ENCODE measurements at places on chromosomes 7 and 10.
A peak's percentile ranks its signal among the peaks of the same experiment; 100 is the strongest.

GRCh38 chr10:117255835-117256460, 15.0 kb downstream of the SLC18A2 start:
- no peak for DNase-seq

GRCh38 chr10:51397695-51398094, 301.7 kb downstream of the CSTF2T start:
- DNase-seq = no peak

DNA sequence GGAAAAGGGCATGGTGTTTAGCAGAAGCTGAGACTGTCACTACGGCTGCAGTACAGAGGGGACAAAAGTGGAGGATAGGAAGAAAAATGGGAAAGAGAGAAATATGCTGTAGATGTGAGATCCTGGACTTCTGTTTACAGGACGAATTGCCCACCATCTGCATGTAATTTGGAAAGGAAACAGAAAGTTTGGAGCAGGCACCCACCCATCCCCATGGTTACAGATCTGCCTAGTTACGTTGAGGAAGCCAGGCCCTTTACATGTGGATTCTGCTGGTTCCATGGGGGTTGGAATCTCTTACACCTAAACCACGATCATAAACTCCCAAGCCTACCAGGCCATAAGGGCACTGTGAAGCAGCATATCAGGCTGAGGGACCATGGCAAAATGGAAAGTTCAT, 84.3 kb downstream of the WDFY4 start:
- DNase-seq = no peak

- DNase-seq = no peak
These were observed 268.4 kb downstream of the CXCL12 start for GRCh38 chr10:44116474-44116873.

DNA sequence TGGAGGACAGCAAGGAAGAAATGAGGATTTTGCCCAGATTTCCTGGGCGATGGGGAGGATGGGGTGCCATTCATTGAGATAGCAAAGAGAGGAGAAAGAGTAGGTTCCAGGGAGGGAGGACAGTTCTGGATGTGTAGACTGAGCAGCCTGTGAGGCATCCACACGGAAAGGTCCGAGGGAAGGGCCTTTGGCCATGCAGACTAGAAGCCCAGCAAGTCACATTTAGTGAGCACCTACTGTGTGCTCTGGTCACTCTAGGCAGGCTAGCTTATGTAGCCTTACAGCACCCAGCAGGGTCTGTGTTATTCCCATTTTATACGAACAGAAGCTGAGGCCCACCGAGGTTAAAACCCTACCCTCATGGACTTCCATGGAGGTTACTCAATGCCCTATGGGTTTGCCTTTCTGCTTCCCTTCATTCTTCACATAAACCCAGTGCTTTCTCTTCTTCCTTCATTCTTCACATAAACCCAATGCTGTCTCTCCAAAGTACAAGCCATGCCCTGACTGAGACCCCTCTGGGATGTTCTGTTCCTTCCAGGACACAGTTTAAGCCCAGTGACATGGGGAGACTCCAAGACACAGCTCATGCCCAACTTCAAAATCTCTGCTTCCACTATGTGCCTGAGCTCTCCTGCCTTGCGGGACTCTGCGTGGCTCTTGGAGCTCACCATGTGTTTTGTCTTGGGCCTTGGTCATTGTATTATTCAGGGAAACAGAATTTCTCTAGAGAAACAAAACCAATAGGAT, 13.7 kb downstream of the IL2RA start:
- no peak for DNase-seq

GRCh38 chr7:5452937-5453540, 29.4 kb upstream of the TNRC18 start:
- no peak for DNase-seq

- DNase-seq = no peak
These were observed 224.1 kb downstream of the GLI3 start for GRCh38 chr7:42012786-42013360.

DNA sequence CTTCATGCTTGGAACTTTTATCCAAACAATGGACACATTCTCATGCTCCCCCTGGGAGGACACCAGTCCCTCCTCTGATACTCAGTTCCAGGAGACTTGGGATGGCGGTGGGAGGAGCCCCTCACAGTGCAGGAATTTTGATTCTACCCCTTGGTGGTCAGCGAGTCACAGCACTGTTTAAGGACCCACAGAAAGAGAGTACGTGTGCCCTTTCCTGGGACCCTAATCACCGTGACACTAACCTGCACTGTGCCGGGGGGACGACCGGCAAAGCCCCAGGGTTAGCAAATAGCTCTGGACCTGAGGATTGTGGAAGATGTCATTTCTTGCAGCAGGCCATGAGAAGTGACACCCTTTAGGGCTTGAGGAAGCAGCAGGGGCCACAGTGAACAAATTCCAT, 10.4 kb downstream of the AFAP1L2 start:
- no peak for DNase-seq

DNA sequence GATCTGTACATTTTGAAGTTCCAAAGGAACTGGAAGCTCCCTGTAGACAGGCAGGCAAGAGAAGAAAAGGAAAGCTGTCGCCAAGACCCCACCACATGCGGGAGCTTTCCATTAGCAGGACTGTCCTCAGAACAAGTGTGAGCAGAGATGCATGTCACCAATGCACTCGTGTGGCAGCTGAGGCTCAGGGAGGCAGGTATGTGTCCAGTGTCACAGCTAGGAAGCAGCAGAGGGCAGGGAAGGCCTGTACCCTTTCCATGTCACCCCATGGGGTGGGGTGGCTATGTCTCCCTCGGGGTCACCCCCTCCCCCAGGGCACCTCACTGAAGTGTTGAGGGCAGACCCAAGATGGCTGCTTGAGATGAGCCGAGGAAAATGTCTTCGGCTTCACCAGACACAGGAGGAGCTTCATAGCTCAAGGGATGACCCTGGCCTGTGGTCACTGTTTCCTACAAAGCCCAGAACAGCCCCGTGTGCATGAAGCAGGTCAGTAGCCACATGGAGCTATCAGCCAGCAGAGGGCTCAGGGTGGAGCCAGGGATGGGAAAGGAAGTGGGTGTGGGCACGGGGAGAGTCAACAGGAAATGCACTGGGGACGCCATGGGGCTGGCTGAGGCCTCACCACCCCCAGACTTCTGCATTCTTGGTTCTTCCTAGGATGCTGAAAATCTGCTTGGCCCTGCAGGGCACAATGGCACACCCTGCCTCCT, 96.6 kb downstream of the FAM53B start:
- peak; percentile 49 for DNase-seq

GRCh38 chr7:21883069-21883468, 62.6 kb downstream of the CDCA7L start:
- DNase-seq = no peak

DNA sequence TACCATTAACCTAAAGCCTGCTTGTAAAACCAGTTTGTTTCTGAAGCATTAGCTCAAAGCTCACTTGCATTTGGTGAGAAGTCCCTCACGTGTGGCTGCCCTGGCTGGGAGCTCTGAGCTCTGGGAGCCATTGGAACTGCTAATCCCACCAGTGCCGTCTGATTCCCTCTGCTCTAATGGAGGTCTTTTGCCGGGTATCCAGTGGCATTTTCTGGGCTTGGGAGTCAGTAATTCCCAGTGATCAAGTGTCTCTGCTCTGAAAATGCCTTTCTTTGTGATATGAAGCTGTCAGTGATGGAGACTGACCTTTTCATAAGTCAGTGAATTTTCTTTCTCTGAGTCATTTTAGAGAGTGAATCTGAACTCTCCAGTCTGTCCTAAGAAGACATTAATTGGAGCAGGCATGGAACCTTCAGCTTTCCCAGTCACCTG, 36.9 kb upstream of the FAM20C start:
- DNase-seq = no peak

- DNase-seq = no peak
These were observed 211.8 kb downstream of the FRMD4A start for GRCh38 chr10:14118953-14119352.

DNA sequence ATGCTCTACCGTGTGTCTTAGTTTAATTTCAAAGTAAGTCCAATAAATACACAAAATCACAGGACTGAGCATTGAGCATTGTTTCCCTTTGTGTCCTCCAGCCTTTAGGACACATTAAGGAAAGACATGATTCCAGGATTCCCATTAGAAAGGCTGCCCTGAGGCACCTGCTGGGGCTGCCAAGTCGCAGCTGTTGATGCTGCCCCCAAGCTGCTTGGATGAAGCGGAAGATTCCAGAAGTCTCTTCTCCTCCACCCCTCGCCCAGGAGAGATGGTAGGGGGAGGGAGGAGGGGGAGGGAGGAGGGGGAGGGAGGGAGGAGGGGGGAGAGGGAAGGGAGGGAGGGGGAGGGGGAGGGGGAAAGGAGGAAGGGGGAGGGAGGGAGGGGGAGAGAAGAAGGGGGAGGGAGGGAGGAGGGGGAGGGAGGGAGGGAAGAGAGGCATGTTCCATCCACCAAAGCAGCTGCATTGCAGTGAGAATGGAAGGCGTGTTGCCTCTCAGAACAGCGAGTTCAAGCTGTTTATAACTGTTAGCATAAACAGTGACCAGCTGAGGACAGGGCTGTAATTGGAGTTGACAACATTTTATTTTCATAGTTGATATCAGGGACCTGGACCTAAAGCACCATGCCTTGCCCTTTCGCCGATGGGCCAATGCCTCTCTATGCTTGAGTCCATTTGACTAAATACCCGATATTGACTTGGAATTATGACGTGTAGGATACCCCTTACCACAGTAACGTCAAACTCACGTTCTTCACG, 67.3 kb downstream of the DIP2C start:
- no peak for DNase-seq

DNA sequence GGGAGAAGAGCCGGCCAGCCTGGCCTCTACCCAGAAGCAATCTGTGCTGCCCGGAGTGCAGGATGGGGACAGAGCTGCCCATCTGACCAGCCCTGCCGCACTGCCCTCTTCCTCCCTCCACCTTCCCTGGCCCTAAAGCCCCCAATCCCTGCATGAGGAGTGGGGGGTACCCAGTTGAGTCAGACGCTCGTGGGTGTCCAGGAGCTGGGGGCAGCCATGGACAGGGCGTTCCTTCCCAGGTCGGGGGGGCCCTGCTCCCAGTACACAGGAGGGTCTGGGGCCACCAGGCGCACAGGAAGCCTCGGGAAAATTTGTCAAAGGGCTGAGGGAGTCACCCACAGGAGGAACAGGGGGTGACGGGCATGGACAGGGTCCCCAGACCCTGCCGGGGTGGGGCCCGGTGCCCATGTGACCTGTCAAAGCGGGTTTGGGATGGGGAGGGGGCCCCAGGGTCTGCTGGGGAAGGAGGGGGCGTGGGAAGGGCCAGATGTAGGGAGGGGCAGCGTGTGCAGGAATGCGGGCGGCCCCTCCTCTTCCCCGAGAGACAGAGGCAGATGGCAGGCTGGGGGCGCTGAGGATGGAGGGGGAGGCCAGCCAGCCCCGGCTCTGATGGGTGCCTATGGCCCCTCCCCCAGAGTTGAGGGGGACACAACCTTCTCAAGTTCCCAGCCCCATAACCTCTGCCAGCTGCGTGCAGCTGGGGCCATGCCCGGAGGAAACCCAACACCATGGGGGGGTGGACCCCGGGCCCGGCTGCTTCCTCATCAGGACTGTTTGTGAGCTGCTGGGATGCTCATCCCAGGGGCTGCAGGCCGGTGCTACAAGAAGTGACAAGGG, 21.5 kb upstream of the GRIFIN start:
- no peak for DNase-seq

DNA sequence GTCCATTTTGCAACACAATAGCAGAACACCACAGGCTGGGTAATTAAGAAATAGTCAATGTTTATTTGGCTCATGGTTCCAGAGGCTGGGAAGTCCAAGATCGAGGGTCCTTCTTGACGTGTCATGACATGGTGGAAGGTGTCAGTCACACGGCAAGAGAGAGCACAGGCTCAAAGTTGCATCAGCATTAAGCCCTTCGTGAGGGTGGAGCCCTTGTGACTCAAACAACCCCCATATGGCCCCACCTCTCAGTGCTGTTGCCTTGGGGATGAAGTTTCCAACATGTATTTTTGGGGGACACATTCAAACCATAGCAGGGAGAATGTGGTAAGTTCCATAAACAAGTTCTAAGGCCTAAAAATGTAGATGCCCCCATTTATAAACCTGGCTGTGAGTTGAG, 24.6 kb upstream of the GTPBP4 start:
- no peak for DNase-seq

DNA sequence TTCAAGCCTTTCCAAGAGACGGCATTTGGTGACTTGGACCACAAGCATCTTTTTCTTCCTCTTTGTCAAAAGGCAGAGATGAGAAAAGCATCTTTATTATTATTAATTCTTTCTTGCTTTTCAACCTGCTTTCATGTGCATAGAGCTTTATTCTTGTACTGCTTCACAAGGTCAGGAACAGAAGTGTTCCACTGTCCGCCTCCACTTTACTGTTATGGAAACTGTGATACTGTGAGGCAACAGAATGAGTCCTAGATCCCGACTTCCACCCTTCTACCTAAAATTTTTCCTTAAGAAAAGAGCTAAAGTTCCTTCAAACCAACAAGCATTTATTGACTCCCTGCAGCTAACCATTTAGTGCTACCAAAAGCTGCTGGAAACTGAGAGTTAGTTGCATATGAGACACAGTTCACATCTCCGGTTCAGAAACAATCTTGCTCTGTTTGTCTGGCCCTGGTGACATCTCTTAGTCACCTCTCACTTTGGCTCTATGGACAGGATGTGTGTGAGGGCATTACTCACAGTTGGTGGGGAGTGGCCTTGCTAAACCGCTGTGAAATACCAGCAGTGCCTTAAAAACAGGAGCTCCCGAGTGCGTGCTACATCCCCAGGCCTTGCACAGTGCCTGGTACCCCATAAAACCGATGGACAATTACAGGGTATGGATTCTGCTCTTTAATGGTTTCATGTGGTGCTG, 77.1 kb upstream of the TRIL start:
- DNase-seq = no peak

GRCh38 chr10:33623669-33624068, 289.2 kb upstream of the NRP1 start:
- no peak for DNase-seq

GRCh38 chr7:50660040-50660829, 95.0 kb upstream of the DDC start:
- peak; percentile 19 for DNase-seq

GRCh38 chr10:82628373-82628772, 753.4 kb downstream of the NRG3 start:
- no peak for DNase-seq

- DNase-seq = no peak
These were observed 40.0 kb upstream of the GRB10 start for GRCh38 chr7:50822706-50823105.

DNA sequence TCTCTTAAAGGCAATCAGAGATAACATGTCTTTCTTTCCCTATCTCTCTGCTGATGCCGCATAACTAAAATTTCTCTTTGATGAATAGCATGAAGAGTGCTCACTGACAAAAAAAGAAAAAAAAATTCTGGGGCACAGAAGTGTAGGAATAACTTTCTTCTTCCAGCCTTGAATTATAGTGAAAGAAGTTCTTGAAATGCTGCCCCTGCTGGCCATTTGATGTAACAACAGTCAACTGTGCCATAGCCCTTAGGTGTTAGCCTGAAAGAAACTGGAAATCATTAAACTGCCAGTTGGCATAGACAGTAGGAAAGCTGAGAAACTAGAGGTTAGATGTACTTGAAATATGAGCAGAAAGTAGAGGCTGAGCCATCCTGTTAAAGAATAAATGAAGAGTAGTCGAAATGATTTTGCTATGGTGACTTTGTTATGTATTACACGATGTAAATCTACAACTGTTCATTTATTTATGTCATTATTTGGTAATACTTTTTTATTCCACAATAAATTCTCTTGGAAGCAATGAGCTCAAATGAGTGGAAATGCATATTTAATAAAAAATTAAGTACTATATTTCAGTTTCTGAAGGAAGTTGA, 48.3 kb upstream of the FAM171A1 start:
- peak; percentile 7 for DNase-seq

All from stimulated activated CD4-positive, alpha-beta T cell treated with anti-CD3 and anti-CD28 coated beads, Interleukin-4, amount 100 ng/mL, for 48 hours (primary cell).